Uterus (tissue), 4 donors: ENCODE measurements at places on chromosomes 12 and 14. TPM values are rescaled to one million over a fixed set of nuclear protein-coding genes. Genes with fewer than 3 reads are reported as not detected.

The TULP3 gene
- 38.3 TPM for total RNA-seq

The OTUB2 gene
- 0.37 TPM for total RNA-seq

The VWF gene
- 949 TPM for total RNA-seq

- H3K4me3 ChIP-seq = no peak overlapping the region
- no peaks in the 10 kb centered on the region for H3K4me1 ChIP-seq
- no peak overlapping the region for H3K27ac ChIP-seq
- no peaks in the 10 kb centered on the region for H3K27me3 ChIP-seq
- no peaks in the 10 kb centered on the region for H3K36me3 ChIP-seq
- DNase-seq = no peak
Observed at GRCh38 chr12:51949342-51950030, 2.0 kb upstream of the ACVR1B start.

DNA sequence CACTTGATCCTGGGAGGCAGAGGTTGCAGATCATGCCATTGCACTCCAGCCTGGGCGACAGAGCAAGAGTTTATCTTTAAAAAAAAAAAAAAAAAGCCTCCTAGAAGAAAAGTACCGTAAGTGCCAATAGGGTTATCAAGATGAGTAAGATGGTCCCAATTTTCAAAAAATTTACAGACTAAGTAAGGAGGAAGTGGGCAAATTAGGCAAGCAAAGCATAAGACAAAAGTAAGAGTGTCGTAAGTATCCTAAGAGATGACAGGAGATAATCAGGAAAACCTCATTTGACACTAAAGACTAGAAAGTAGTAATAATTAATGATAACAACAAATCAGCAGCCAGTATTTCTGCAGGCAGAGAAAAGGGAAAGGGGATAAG, 12.2 kb downstream of the PYM1 start:
- H3K4me1 ChIP-seq = no peaks in the 10 kb centered on the region
- DNase-seq = no peak
- H3K27me3 ChIP-seq = no peaks in the 10 kb centered on the region
- H3K27ac ChIP-seq = no peak overlapping the region

DNA sequence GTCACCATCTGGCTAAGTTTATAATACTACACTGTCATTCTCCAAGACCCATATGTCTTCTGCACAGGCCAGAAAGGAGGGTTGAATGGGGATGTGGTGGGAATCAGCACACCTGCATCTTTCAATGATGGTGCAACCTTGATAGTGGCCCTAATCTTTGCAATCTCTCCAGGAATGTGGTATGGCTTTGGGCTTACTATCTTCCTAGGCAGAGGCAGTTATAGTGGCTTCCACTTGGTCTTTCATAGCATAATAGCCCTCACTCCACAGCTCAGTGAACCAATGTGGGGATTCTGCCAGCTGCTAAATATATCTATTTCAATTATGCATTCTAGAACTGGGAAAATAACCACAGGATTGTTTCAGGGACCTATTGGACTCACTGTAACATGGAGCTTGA, 61.8 kb upstream of the ATP2B1 start:
- H3K4me1 ChIP-seq = no peaks in the 10 kb centered on the region
- no peaks in the 10 kb centered on the region for H3K27me3 ChIP-seq
- no peaks in the 10 kb centered on the region for H3K36me3 ChIP-seq
- no peak for DNase-seq
- H3K27ac ChIP-seq = no peak overlapping the region

- H3K36me3 ChIP-seq = no peaks in the 10 kb centered on the region
- no peaks in the 10 kb centered on the region for H3K27me3 ChIP-seq
- H3K27ac ChIP-seq = no peak overlapping the region
- no peak for DNase-seq
- no peak overlapping the region for H3K4me3 ChIP-seq
Observed at GRCh38 chr14:94412671-94413638, 24.6 kb upstream of the SERPINA1 start.
